HS-27A (cell line): ENCODE measurements at places on chromosomes 16 and 17.

DNA sequence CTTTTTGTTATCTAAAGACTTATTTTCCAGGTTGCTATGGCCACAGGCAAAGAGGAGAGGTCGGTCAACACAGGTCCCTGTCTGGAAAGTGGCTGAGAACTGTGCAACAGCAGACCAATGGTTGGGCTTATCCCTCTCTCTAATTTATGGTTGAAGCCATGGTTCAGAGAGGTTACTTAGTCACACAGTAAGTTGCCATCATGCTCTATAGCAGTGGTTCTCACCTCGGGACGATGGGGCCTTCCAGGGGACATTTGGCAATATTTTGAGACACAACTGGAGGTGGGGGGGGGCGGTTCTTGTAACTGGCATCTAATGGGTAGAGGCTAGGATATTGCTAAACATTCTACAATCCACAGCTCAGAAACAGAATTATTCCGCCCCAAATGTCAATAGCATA is 842 bp upstream of the LDAF1 start:
- no peak for DNase-seq

DNA sequence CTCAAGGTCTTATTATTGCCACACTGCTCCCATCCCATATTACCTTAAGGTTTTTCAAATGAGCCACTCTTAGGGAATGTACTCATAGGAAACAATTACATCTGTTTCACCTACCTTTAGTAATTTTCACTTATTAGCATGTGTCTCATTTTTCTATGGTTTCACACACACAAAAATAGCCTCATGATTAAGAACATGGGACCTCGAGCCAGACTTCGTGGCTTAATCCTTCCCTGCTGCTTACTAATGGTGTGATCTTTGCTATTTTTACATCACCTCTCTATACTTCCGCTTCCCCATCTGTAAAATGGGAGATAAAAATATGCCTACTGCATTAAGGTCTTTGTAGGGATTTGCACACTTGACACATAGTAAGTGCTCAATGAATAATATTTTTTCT is 38.5 kb downstream of the OTOA start:
- no peak for DNase-seq

GRCh38 chr16:19105891-19106624 is 7.7 kb upstream of the ITPRIPL2 start:
- DNase-seq = no peak

- DNase-seq = no peak
Measured at GRCh38 chr17:57355090-57355859, 99.0 kb downstream of the MSI2 start.

DNA sequence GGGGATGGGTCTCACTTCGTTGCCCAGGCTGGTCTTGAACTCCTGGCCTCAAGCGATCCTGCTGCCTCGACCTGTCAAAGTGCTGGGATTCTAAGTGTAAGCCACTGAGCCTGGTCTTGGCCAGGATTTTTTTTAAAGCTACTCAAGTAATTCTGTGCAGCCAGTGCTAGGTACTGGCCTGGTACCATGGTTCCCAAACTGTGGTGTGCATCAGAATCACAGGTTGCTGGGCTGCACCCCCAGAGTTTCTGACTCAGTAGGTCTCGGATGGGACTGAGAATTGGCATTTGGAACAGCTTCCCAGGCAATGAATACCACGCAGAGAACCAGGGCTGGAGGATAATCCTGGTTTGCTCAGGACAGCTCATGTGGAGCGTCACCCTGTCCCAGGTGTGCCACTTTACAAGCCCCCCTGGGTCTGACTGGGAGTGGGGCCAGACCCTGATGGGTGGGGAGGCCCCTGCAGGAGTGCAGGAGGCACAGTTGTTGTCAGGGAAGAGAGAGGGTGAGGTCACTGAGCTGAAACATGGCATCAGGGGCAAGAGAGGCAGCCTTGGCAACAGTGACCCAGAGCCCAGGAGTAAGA is 10.7 kb upstream of the MRPS23 start:
- no peak for DNase-seq

DNA sequence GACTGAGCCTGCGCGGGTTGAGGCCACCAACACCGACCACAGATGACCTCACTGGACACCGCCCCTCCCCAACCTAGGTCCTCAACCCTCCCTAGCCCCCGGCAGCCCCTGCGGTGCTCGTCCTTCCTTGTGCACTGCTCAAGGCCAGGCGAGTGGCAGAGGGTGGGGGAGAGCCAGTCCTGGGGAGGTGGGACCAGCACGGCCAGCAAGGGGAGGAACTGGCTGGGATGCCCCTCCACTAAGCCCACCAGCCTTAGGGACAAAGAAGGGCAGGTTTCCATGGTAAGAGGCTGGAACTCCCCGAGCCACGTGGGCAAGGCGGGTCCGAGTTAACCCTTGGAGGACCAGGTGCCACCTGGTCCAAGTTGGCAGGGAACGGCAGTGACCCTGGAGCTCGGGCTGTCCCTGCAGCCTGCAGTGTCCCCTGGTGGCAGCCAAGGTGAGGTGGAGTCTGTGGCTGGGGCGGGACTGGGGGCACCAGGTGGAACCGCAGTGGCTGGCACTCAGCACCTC is 9.2 kb downstream of the FSCN2 start:
- DNase-seq = no peak

DNA sequence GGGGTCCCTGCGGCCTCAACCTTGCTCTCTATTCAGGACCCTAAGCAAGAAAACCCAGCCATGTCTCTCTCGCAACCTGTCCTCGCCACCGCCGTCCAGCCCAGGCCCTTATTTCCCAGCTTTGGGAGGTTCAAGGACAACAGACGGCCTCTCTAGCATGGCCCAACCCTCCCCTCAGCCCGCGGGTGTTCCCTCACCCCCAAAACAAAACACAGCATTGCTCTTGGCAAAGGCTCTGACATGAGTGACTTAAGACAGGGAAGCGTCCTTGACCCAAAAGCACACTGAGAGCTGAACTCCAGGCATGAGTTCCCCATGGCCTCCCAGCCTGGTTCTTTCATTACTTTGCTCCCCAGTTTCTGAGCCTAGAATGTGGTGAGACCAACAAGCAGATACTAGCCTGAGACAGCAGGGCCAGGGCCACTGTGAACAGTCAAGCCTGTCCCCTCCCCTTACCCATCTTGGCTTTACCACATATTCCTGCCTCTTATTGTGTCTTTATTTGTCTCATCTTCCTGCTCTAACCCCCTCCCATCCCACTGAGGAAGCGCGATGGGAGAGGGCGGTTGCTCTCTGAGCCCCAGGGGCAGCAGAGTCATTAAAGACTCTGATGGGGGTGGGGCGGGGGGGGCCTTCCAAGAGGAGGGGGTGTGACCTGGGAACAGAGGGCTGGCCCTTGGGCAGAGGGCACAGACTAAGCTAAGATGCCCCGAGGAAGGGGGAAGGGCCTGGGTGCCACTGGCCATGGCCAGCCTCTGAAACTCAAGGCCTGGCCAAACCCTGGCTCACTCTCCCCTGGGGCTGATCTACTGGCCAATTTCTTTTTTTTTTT is 11.8 kb downstream of the SREBF1 start:
- no peak for DNase-seq

DNA sequence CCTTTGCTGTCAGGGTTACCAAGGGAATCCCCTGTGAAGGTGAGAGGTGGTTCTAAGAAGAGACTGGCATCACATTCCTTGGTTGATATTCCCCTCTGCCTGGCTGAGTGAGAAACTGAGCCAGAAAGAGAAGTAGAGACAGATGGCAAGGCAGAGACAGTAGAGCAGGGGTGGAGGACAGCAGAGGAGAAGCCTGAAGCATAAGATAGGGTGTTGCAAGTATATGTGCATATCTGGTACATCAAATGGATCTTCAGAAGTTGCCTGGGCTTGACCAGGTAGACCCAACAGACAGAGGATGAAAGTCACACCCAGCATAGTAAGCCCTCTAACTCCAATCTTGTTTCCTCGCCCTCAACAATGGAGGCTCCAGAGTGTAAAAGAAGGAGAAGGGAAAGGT is 7.9 kb upstream of the THUMPD1 start:
- no peak for DNase-seq

DNA sequence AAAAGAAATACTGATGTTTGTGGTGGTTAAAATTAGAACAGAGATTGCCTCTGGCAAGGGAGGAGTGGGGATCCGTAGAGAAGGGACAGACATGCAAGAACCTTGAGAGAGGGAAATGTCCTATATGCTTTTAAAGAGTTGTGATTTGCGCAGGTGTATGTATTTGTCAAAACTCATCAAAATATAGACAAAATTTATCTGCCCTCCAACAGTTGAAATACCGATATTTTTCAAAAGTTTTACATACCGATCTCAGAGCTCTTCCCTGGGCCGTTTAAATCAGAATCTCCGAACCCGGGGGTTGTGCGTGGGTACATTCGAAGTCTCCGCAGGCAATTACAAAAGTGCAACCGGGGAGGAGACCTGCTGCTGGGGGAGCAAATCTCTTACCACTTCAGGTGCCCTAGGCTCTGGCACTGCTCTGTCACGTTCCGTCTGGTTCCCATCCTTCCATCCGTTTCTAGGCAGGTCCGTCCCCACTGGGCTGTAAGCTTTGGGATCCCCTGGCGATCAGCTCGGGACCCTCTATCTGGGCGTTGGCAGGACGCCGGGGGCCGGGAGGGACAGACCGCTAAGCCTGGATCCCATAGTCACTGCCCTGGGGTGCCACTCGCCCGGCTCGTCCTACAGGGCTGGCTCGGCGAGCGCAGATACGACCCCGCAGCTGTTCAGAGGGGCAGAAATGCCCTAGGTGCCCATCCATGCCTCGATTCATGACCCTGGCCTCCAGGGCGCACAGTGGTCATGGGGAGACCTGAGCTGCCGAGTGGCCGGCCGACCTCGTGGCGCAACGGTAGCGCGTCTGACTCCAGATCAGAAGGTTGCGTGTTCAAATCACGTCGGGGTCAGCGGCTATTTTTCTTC is 4.2 kb downstream of the BORCS6 start:
- DNase-seq = no peak

- DNase-seq = no peak
Measured at GRCh38 chr17:74872313-74873036, at the start of gene FDXR. Gene FDXR, minus strand, starts transcription at chr17:74872994. Its CDS starts 50 bp downstream, at chr17:74872944.

- DNase-seq = no peak
Measured at GRCh38 chr16:2008631-2009163, 924 bp downstream of the ZNF598 start.

GRCh38 chr17:57819285-57819684 is 30.6 kb downstream of the MRPS23 start:
- no peak for DNase-seq

DNA sequence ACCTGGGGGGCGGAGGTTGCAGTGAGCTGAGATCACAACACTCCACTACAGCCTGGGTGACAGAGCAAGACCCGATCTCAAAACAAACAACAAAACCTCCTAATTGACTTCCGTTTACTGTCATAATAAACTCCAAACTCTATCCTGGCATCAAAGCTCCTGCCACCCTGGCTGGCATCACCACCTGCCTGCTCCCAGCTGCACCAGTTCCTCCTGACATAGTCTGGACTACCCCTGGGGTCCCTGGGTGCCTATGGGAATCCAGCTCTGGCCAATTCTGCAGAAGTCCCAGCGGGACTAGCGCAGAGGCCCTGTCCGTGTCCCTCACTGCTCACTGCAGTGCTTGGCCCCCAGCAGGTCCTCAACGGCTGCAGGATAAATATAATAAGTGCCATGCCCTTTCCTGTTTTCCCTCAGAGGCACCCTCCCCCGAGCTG is 723 bp downstream of the NTHL1 start:
- no peak for DNase-seq

GRCh38 chr17:48153691-48154358 is 46.3 kb downstream of the SNX11 start:
- no peak for DNase-seq

DNA sequence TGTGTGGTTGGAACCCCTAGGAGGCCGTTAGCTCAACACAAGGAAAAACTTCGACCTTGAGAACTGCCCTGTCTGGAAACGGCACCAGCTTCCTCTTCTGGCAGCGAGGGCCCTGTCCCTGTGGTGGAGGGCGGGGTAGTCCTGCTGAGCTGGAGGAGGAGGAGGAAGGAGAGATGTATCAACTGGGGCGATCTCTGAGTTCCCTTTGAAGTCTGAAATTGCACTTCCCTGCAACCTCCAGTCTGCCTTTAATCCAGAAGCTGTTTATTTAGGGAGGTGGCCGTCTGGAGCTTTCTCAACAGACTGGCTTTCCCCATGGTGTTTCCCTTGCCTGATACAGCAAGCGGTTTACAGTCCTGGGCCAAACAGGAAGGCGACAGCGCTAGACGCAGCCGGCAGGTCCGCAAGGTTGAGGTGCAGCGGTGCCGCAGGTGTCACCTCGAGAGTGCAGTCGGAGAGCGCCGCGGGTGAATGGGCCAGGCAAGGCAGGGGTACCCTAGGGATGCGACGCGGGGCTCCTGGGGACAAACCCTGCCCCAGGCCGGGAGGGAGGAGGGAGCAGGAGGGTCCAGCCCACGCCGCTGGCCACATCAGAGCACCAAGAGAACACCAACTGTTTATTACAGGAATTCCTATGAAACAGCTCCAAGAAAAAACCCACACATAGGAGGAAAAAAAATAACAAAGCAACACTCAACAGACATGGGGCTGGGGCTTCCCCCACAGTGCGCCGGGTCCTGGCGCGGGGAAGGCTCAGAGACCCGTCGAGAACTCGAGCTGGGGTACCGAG is 11.4 kb upstream of the MRPS23 start:
- DNase-seq = no peak

GRCh38 chr16:79009896-79010295 is 590.6 kb downstream of the MAF start:
- no peak for DNase-seq

GRCh38 chr17:54979657-54980056 is 11.1 kb downstream of the STXBP4 start:
- DNase-seq = no peak

DNA sequence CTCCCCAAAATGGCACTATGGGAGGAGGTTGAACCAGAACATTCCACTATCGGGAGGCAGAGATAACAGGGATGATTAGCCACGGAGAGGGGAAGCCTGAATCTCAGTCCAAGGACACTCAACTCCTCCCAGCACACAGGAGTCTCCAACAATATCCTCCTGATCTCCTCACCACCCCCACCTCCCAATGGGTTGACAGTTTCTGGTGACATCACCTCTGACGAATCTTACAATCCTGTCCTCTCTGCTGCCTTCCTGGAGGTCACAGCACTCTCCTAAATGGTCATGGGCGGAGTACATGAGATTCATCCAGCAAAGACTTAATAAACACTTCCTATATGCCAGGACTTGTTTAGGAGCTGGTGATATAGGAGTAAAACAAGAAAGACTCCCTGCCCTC is 80.9 kb downstream of the SLC6A2 start:
- no peak for DNase-seq

DNA sequence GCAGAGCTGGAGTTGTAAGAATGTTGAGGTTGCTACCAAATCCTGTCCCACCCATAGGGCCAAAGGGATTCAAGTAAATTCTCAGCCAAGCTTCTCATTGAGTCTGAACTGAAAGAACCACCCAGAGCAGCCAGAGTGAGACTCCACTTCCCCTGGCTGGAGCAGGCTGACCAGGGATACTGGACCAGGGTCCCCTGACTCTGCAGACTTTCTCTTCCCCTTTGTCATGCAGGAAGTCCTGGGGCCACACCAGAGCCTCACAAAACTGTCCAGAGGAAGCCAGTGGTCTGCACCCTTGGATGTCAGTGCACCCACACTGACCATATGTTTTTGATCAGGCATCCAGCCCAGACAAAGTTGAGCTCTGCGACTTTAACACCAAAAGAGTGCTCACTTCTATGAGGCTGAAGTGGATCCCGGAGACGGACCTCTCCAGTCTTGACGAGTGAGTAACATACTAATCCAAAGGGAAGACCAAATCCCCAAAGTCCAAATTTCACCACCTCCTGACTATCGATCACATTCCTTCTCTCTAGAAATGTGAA is 4.1 kb downstream of the NXN start:
- no peak for DNase-seq

GRCh38 chr16:81612351-81613163 is 166.5 kb upstream of the PLCG2 start:
- no peak for DNase-seq

- no peak for DNase-seq
Measured at GRCh38 chr17:63695889-63696288, 4.0 kb downstream of the LIMD2 start.
